ENCODE measurements at places on chromosomes 13 and 19.
A peak's percentile ranks its signal among the peaks of the same experiment; 100 is the strongest.

DNA sequence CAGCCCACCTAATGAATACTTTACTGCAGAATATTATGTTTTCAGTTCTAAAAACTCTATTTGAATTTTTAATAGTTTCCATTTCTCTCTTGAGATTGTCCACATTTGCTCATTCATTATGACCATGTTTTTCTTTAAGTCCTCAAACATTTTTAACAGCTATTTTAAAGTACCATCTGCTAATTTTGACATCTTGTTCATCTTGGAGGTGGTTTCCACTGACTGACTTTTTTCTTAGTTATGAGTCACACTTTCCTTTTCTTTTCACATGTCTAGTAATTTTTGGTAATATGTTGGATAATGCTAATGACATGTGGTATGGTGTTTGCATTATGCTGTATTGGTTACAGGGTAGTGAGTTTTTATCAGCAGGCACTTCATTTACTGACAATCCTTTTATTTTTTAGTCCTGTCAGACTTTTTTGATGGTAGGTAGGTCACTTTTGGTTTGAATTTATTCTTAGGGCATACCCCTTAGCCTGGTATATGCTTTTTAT lies 15.4 kb upstream of the ESD start:
- DNase-seq, result no peak

DNA sequence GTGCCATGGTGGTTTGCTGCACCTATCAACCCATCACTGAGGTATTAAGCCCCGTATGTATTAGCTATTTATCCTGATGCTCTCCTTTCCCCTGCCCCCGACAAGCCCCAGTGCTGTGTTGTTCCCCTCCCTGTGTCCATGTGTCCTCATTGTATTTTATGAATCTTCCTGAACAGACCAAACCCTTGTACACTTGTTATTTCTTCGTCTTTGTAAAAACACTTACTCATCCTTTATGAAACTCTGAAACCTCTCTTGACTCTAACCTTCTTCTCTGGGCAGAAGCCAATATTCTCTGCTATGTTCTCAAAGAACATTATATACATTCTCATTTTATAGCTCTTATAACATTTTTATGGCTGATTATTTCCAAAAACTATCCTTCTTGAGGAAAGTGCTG lies 746.9 kb downstream of the EFNB2 start:
- no peak for DNase-seq

- no peak for DNase-seq
Observed at GRCh38 chr13:111324736-111325135, 4.3 kb downstream of the TEX29 start.

DNA sequence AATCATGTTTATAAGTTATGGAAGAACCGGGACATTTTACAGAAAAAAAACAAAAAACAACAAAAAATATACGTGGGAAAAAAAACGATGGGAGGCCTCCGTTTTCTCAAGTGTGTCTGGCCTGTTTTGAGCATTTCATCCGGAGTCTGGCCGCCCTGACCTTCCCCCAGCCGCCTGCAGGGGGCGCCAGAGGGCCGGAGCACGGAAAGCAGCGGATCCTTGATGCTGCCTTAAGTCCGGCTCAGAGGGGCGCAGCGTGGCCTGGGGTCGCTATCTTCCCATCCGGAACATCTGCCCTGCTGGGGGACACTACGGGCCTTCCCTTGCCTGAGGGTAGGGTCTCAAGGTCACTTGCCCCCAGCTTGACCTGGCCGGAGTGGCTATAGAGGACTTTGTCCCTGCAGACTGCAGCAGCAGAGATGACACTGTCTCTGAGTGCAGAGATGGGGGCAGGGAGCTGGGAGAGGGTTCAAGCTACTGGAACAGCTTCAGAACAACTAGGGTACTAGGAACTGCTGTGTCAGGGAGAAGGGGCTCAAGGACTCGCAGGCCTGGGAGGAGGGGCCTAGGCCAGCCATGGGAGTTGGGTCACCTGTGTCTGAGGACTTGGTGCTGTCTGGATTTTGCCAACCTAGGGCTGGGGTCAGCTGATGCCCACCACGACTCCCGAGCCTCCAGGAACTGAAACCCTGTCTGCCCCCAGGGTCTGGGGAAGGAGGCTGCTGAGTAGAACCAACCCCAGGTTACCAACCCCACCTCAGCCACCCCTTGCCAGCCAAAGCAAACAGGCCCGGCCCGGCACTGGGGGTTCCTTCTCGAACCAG lies 1.8 kb upstream of the APOE start:
- DNase-seq, result peak; percentile 69

GRCh38 chr19:16193466-16193865 lies 4.2 kb upstream of the AP1M1 start:
- DNase-seq, result no peak

GRCh38 chr13:63605403-63605802 lies 2189.8 kb upstream of the PCDH20 start:
- no peak for DNase-seq

DNA sequence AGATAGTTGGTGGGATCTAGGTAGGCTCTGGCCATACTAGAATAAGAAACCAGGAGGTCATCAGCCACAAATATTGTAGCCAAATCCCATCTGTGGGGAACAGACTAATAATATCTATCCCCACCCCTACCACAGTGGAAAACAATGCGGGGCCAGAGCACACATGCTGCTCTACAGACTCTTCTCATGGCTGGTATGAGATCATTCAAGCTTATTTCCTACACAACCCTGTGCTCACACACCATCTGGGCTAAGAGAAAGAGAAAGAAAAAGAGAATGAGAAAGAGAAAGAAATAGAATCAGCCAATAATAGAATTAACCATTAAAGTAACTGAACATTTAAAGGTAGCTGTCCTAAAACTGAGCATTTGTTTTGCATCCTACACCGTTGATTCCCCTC lies 1268.4 kb upstream of the SPRY2 start:
- DNase-seq, result no peak

DNA sequence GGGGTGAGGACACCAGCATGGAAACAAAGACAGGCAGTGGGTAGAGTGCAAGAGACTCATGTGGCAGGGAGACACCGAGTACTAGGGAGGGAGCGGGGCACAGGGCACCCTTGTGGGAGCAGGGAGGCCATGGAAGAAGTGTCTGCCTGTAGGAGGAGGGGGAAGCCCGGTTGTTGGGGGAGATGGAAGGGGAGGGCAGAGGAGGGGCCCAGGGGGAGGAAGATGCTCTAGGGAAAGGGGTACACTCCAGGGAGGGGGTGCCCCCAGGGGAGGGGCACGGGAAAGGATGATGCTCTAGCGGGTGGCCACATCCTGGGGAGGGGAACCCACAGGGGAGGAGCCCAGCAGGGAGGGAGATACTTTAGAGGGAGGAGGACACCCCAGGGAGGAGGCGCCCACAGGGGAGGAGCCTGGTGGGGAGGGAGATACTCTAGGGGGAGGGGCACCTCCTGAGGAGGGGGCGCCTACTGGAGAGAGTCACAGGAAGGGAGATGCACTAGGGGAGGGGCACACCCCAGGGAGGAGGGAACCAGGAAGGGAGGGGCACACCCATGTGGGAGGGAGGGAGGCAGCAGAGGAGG lies 24.9 kb downstream of the CPAMD8 start:
- DNase-seq, result no peak

- no peak for DNase-seq
Observed at GRCh38 chr19:38569368-38569983, 48.3 kb downstream of the MAP4K1 start.

DNA sequence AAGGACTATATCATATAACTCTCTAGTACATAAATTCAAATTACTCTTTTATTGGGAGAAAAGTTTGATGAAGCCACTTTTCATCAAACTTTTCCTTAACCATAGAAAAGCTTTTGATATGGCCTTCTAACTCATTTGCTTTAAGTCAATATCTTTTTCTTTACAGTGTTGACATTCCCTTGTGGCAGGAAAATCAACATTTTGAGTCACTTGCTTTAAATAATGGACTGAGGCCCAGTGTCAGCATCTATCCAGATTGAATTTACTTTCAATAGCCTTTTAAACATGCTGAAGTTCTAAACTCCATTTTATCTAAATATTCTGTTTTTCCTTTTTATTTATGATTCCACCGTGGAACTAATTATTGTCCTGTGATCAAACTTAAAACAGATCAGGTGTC lies 62.7 kb downstream of the PCDH9 start:
- no peak for DNase-seq

- DNase-seq, result no peak
Observed at GRCh38 chr13:51645154-51645650, 60.9 kb downstream of the WDFY2 start.

GRCh38 chr19:46369817-46370216 lies 22.9 kb downstream of the PPP5C start:
- DNase-seq, result no peak

Measured in C1 segment of cervical spinal cord (tissue), 14 donors.